HT1080 (cell line): ENCODE measurements at places on chromosomes 6 and 20. TPM values are rescaled to one million over a fixed set of nuclear protein-coding genes. Genes with fewer than 3 reads are reported as not detected.

Gene NMBR
- total RNA-seq: not detected in 2 replicates

DNA sequence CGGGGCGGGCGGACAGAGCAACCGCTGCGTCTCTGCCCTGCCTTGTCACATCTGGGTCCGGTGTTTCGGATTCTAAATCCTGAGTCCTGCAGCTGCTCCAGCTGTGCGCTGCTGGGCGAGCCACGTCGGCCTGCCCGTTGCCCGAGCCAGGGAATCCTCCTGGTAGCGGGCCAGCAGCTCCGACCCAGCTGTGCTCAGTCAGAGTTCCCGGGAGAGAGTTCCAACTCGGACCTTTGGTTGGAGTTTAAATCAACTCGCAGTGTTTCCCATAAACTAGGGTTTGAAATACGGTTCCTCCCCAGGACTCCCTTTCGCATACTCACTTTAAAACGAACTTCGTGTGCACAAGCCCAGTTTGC is 315 bp upstream of the PDE10A start:
- DNase-seq: peak; percentile 42

Gene BLCAP
- 37.1 and 44.9 TPM in 2 replicates for total RNA-seq

DNA sequence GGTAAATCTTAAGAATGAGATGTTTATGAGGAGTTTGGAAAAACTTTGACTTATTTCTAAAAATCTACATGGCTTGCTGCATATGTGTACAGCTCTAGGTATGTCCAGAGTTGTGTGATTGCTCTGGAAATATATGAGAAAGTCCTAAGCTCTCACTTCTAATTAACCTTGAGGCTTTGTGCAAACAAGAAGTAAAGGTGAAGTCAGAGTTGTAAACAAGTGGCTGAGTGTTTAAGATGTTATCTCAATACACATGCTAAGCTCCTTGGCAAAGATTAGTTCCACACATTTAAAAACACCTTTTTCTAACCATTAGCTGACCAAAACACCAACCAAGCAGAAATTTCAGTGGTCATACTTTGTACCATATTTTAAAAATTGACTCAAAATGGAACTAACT is 684.2 kb downstream of the HTR1B start:
- DNase-seq: no peak

Gene TMEM217
- 0.37 and 3.4 TPM in 2 replicates for total RNA-seq

- no peak for DNase-seq
These were observed 5.3 kb downstream of the RNF8 start for GRCh38 chr6:37359039-37359438.

Gene HSPA12B
- total RNA-seq: not detected in 2 replicates

DNA sequence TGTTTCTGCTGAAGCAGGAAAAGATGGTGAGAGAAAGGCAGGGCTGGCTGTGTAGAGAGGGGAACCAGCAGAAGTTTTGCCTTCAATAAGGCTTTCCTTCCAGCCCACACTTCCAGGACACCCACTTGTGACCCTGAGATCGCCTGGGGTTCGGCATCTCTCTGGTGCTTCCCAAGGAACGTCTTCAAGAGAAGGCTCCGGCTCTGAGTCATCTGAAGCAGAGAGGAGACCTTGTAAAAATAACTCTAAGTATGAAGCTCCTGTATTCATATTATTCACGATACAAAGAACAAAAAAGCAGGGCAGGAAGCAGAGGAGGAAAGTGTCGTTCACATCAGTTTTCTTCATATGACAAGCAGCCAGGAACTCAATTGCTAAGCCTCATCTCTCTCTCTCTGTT is 95.4 kb upstream of the MRPS10 start:
- DNase-seq: peak; percentile 62
